ENCODE measurements at places on chromosomes 12 and 14.

DNA sequence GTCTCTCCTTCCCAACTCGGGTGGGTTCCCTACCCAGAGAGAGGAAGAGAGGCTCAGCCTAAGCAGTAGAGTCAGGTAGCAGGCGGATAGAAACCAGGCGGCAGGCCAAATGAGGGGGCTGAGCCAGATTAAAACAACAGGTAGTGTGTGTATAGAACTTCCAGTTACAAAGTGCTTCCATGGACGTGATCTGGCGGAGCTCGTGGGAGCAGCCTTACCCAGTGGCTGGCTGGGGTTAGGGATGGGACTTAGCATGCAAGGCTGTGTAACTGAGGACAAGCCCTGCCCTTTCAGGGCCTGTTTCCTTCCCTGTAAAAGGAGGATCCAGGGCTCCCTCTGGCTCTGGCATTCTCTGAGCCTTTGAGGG, 8.3 kb downstream of the KRT80 start:
- peak; percentile 18 for DNase-seq

DNA sequence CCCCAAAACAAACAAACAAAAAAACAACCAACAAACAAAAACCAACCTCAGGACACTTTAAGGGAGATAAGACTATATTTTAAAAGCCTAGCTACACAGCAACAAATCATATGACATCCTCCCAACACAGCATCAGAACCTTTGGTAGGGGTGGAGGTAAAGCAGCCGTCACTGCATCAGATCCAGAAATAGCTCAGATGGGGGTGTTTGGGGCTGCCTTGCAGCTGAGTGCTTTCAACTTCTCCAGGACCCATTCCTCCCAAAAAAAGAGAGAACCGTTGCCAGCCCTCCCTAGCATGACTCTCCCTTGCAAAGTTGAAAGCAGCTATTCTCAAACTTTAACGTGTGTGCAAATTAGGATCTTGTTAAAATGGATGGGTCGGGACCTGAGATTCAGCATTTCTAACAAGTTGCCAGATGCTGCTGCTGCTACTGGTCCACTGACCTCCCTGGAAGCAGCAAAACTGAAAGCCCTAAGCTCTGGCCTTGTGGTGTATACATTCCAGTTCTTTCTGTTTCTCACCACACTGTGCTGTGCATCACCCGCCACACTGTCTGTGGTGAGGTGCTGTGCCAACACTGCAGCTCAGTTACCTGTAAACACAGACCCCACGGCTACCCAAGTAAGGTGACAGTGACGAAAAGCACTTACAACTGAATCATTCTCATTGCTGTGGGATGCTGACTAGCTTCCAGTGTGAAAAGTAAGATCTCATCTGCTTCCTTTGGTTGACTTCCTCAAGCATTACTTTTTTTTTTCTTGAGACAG, 54.0 kb downstream of the SLC38A1 start:
- DNase-seq: no peak

DNA sequence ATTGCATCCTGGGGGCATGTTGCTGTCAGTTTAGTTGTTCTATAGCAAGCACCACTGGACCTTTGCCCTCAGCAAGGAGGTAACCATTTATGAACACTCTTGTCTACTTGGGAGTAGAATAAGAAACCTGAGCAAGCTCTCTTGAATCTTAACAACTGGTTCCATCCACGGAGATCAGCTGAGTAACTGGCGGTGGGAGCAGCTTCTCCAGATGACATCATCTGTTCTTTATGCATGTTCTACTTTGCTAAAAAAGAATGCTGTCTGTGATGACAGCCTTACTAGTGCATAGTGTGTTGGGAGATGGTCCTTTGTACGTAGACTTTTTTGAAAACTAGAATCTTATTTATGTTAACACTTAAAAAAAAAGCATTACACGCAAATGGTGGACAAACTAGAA, 17.7 kb downstream of the SLC4A8 start:
- no peak for DNase-seq

DNA sequence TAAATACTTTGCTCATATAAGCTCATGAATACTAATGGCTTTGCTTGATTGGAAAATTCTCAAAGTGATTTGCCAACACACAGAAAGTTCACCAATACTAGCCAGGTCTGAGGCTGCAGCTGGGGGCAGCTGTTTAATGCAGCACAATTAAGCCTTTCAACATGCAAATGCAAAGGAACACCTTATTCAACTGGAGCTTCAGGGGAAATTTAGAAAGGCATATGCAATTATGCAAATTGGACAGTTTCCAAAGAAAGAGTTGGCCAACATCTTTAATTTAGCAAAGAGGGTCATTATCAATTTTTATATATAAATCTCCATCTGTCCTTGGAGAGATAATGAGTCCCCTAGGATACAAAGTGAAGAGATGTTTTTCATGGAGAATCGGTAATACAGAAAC, 40.2 kb upstream of the OTOGL start:
- peak; percentile 74 for DNase-seq

DNA sequence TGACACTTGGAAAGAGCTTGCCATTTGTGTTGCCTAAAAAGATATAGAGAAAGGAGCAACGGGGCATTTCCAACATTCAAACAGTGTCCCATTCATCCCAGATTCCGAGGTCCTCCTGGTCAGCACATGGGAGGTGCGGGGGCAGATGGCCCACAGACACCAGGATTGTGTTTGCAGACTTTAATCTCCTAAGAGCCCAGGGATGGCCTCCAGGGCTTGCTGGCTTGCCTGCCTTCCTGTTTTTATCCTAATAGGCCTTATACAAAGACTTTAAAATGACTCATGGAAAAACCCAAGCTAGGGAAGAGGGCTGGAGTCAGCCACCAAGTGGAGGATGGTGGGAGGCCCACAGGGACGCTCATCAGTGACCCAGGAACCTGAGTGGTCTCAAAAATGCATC, 21.5 kb upstream of the FAM181A start:
- DNase-seq: no peak

DNA sequence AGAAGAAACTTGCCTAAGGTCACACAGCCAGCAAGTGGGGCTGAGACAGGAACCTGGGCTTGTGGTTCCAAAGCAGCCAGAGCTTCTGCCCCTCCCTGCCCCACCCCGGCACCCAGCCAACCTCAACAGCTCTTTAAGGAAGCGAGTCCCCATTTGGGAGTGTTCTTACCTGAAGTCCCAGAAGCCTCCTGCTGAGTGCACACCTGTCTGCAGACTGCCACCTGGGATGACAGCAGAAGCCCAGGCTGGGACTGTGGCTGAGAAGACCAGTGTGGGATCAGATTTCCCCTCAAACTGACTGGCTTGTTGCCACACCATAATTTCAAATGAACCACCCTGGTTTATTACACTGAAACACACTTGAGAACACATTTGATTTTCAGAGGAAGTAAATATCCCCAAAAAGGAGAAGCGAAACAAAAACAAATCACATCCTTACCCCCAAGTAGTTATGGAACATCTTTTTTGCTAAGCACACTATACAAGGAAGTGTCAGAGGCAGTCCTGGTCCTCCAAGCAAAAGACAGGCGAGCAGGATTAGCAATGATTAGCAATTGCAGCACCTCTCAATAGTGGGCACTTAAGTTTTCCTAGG, 6.3 kb upstream of the RIN3 start:
- DNase-seq: peak; percentile 97

GRCh38 chr12:129373746-129374145, 520.5 kb downstream of the GLT1D1 start:
- DNase-seq: no peak

GRCh38 chr14:62501021-62501750, 544.1 kb downstream of the KCNH5 start:
- no peak for DNase-seq

DNA sequence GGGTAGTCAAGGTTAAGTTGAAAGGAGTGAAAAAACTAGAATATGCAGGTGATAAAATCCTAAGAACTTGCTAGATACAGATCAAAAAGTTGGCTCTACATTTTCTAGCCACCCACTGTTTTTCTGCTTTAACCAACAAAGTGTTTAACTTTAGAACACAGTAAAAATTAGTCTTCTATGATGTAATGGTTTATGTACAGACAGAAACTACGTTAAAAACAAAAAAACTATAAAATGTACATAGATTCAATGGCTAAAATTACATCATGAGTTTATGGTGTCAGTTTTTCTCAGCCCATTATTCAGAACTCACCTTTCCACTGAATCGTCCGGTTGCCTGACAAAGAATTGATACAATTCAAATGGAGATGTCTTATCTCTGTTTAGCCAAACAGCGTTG, 2.1 kb downstream of the YARS2 start:
- DNase-seq: no peak

DNA sequence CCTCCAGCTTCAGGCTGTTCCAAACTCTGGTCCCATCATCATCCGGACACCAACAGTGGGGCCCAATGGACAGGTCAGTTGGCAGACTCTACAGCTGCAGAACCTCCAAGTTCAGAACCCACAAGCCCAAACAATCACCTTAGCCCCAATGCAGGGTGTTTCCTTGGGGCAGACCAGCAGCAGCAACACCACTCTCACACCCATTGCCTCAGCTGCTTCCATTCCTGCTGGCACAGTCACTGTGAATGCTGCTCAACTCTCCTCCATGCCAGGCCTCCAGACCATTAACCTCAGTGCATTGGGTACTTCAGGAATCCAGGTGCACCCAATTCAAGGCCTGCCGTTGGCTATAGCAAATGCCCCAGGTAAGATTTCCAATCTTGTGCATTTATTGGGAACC, 3.3 kb downstream of the SP1 start:
- no peak for DNase-seq

GRCh38 chr12:55698241-55698955, 9.3 kb downstream of the ITGA7 start:
- DNase-seq: no peak

DNA sequence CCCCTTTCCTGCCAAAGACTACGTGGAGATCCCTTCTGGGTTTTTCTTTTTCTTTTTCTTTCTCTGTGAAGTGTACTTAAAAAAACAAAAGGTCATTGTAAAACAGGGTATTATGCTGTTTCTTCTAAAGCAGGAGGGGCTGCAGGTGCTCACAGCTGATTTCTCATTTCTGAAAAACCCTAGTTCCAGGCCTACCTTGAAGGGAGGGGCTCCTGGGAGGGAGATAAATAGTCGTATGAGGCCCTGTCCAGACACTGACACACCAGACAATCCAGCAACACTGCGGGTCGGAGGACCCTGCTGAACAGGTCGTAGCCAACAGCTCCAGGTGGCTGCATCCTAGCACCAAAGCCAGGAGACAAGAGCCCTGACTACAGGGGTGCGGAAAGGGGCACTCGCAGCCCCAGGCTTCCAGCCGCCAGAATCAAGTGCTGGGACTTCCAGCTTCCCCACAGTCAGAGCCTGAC, 41.1 kb downstream of the PSMA6 start:
- DNase-seq: no peak

- no peak for DNase-seq
These were observed 312.4 kb upstream of the RTL1 start for GRCh38 chr14:101215927-101216326.

- DNase-seq: no peak
These were observed 139.3 kb upstream of the ARHGAP5 start for GRCh38 chr14:31937730-31938346.

DNA sequence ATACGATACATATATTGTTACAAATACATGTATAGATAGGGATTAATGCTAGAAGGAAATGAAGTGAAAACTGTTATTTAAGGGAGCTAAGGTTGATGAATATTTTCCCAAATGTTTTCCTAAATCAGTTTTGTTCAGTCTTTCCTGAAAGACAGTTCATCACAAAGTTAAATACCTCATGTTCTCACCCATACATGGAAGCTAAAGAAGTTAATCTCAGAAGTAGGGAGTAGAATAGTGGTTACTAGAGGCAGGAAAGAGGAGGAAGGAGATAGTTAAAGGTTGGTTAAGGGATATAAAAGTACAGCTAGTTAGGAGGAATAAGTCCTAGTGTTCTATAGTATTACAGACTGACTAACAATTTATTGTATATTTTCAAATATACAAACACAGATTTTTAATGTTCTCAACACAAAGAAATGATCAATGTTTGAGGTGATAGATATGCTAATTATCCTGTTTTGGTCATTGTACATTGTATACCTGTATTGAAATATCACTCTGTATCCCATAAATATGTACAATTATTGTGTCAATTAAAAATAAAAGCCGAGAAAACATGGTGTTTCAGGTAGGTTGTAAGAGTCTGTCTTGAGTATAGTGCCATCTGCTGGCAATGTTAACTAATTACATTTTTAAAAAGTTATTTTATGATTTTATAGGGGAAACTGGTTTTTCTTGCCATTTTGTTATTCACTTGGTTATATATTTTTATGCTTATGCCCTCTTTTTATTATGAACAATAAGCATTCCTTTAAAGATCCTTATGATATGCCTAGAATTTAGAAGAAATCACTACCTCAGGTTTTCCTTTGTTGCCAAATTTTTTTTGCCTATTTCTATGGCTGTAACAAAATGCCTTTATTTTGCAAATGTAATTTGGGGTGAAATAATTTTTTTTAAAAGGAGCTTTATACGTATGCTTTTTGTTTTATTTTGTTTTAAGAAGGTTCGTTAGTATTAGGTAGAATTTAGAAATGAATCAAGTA, 26.9 kb downstream of the ZDHHC17 start:
- DNase-seq: peak; percentile 68

GRCh38 chr12:4286228-4286627, 12.7 kb downstream of the CCND2 start:
- DNase-seq: no peak

DNA sequence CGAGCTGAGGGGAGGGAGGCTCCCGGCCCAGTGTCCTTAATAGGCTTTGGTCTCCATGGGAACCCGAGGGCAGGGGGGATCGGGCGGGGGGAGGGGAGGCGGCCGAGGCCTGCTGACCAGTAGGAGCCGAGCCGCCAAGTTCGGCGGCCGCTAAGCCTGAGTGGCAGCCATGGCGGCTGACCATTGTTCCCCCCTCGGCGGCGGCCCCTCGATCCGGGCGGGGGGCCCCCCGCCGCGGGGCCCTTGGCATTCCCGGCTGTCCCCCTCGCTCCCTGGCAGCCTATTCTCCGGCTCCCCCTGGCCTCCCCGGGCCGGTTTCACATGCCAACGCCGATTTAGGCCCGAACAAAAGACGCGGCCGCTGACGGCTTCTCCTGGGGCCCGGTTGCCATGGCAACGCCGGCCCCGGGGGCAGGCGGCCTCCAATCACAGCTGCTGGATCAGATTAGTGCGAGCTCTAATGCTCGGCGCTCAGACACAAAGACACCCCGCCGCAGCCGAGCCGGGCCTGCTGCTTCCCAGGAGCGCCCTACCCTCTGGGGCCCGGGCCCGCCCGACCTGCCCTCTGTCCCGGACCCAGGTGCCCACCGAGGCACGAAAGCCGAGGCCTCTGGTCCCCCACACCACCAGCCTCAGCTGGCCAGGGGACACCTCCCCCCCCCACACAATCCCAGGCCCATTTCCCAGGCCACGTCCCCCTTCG, 7.3 kb downstream of the MSI1 start:
- peak; percentile 94 for DNase-seq

GRCh38 chr12:48163150-48163747, 5.9 kb upstream of the ASB8 start:
- no peak for DNase-seq

- DNase-seq: peak; percentile 33
These were observed 354.3 kb downstream of the CEP128 start for GRCh38 chr14:80587096-80587724.

GRCh38 chr12:117903110-117903840, 65.5 kb downstream of the KSR2 start:
- DNase-seq: no peak

Measured in NCI-H1105 treated with DMSO at 0.1 percent for 48 hours (cell line).